Stimulated activated CD4-positive, alpha-beta T cell treated with anti-CD3 and anti-CD28 coated beads, Interleukin-15, amount 100 ng/mL, for 1 hour (primary cell): ENCODE measurements at places on chromosomes 5 and 9.

GRCh38 chr5:109927639-109928038 is 237.9 kb downstream of the MAN2A1 start:
- DNase-seq, result no peak

- DNase-seq, result no peak
These were observed 237.6 kb downstream of the TENT4A start for GRCh38 chr5:6950860-6951259.

GRCh38 chr9:77375956-77376532 is 198.7 kb downstream of the VPS13A start:
- no peak for DNase-seq

- DNase-seq, result no peak
These were observed 544 bp downstream of the FNBP1 start for GRCh38 chr9:130042406-130042884.

DNA sequence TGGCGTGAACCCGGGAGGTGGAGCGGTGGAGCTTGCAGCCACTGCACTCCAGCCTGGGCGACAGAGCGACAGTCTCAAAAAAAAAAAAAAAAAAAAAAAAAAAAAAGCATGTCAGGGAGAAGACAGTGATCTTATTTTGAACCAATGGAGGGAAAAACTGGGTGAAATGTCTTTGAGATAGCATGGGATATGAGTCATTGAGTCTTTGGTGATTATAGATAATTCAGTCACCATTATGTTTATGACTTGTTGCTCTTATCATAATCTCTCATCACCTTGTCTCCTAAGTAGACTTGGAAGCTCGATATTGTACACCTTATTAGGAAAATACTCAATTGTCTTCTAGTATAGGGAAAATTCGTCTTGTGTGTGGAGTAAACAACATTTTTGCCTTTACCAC is 55.1 kb upstream of the KDM4C start:
- DNase-seq, result no peak

DNA sequence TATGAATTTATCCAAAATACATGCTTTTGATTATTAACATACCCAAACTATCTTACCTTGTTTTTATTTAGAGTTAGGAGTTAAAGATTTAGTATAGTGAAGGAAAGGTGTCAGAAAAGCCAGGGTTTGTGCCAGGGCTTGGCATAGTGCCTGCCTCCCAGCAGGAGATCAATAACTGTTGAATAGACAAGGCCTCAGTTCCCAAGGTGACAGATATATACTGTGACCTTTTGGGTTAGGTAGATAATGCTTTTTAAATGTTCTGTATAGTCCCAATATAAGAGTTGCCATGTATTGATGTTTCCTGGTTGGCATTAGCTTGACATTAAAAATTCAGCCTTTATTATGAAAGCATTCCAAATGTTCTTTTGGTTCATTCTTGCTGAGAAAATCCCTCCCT is 121.8 kb downstream of the MCTP1 start:
- DNase-seq, result no peak

GRCh38 chr5:27434335-27434734 is 395.9 kb upstream of the CDH9 start:
- DNase-seq, result no peak

GRCh38 chr5:132419502-132420468 is 50.3 kb downstream of the SLC22A5 start:
- DNase-seq, result peak; percentile 42

DNA sequence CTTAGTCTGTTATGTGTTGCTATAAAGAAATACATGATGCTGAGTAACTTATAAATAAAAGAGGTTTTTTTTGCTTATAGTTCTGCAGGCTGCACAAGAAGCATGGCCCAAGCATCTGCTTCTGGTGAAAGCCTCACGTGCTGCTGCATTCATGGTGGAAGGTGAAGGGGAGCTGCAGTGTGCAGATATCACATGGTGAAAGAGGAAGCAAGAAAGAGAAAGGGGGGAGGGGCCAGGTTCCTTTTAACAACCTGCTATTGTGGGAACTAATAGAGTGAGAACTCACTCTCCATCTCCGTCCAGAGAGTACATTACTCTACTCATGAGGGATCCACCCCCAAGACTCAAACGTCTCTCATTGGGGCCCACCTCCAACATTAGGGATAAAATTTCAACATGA is 12.5 kb upstream of the PARP8 start:
- no peak for DNase-seq

GRCh38 chr9:89732295-89732938 is 127.6 kb downstream of the GADD45G start:
- no peak for DNase-seq

GRCh38 chr5:58498340-58498942 is 7.2 kb downstream of the GAPT start:
- DNase-seq, result no peak

DNA sequence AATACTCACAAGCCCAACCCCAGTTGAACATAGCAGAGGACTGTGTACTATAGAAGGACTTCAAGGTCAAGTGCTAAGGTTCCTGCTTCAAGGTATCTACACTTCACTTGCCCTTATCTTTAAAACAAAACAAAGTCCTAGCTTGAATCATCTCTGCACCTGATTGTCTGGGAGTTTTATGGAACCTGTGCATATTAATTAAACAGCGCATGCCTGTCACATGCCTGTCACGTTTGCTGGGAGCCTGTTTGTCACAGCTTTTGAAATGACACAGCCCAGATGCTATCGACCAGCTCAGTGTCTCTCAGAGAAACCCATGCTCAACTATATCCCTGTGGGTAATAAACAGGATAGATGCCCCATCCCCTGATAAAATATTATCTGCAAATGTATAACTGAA is 476.0 kb downstream of the ZSWIM6 start:
- DNase-seq, result no peak

DNA sequence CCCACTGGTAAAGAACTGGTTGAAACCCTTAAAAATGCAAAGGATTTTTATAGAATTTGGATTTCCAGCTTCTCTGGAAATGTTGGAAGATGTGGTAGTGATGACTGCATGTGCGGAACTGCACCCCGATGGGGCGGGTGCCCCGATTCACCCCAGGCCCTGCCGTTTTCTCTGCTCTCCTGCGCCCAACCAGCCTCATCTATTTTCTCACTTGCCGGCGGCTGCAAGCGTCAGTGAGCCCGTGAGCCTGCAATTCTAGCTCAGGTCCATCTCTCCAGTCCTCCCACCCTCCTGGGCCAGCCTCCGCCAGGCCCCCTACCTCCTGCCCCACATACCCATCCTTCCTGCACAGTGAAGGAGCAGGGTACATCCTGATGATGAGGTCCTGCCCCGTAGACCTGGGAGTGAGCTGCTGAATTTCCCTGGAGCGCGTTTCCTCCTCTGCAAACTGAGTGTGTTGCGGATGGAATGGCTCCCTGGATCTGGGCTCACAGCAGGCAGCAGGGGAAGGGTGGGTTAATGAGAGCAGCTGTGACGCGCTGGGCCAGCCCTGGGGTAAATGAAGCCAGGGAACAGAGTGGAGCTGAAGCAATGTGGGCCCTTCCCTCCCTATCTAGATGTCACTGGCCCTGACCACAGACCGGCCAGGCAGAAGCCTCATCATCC is 45.9 kb upstream of the PHYKPL start:
- DNase-seq, result no peak

GRCh38 chr9:22088717-22089061 is 79.6 kb upstream of the CDKN2B start:
- DNase-seq, result no peak

GRCh38 chr5:79436224-79436623 is 77.7 kb downstream of the HOMER1 start:
- DNase-seq, result no peak

GRCh38 chr5:131068076-131068475 is 97.0 kb downstream of the HINT1 start:
- DNase-seq, result no peak

GRCh38 chr9:132507670-132508469 is 74.5 kb upstream of the BARHL1 start:
- DNase-seq, result peak; percentile 31

DNA sequence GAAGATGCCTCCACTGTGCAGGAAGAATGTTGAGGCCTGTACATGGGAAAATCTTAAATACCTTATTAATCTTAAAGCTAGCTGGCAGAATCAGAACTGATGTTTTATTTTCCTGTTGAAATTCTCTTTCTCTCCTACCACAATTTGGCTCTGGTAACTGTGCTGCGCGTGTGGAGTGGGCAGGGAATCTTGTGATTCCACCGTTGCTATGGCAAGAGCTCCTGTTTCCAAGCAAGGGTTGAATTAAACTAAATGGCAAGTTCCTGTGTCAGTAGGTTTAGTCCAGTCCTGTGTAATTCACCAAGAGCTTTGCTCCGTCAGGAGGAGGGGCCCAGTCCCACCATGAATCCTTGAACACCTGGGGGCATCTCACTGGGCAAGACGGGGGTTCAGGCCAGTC is 36.4 kb downstream of the NXNL2 start:
- no peak for DNase-seq
